Activated CD4-positive, alpha-beta T cell treated with anti-CD3 and anti-CD28 coated beads for 36 hours (primary cell): ENCODE measurements at places on chromosomes 3 and 15. TPM values are rescaled to one million over a fixed set of nuclear protein-coding genes. Genes with fewer than 3 reads are reported as not detected.

DNA sequence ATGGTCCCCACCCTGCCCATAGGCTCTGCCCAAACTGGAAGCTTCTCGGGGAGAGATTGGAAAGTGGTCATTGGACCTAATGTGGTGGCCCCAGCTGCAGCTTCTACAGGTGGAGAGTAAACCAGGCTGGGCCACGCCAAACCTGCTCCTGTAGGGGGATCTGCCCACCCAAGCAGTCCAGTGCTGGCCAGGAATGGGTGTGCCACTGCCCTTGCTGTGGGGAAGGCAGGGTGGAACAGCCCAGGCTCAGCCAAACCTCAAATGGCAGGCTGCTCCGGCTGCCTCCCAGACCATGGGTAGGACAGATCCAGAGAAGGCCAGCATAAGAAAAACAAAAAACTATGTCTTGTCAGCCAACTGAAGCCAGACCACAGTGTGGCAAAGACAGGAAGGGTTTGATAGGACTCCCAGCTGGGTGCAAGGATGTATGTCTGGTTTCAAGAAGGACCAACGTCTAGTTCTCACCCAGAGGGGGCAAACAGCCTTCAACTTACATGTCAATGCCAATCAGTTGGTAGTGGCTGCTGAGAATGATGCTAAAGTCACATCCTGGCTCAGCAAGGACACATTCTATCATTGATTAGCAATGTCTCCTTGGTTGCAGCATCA lies 267.3 kb downstream of the UACA start:
- no peak for DNase-seq

- no peak for DNase-seq
Observed at GRCh38 chr3:168049367-168049974, 46.3 kb downstream of the GOLIM4 start.

DNA sequence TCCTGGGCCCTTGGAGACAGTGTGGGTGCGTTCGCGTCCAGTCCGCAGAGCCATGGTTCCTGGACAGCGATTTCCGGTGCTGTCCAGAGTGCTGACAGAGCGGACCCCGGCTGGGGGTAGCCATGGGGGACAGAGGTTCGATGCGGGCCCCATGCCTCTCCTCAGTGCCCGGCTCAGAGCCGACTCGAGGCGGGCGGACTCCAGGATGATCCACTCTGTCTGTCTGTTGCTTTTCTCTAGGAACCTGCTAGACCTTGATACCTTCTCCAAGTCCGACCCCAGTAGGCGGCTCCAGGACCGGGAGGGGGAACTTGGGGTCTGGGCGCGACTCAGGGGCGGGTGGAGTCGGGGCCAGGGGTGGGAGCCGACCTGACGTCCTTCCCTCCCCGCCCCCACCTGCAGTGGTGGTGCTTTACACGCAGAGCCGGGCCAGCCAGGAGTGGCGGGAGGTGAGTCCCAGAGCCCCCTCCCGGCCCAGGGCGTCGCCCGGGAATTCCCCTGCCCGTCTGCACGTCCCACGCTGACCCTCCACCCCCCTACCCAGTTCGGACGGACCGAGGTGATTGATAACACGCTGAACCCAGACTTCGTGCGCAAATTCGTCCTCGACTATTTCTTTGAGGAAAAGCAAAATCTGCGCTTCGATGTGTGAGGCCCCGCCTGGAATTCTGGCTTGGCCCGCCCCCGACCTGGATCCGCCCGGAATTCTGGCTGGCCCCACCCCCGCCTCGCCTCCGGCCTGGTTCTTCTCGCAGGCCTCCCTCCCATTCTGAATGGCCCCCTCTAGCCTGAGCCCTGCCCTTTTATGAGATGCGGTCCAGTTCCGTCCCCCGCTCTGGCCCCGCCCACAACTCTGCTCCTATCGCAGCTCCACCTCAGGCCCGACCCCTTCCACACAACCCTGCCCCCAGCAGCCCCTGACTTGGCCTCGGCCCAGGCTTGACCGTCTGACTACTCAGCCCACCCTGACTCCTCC lies 1.0 kb downstream of the CPNE9 start:
- DNase-seq: peak; percentile 52

- DNase-seq: no peak
Observed at GRCh38 chr15:46956456-46956855, 760.8 kb upstream of the SEMA6D start.

GRCh38 chr3:5013021-5013906 lies 34.0 kb downstream of the BHLHE40 start:
- DNase-seq: no peak

LMAN1L gene
- total RNA-seq: not detected

GRCh38 chr3:167114619-167115018 lies 265.5 kb downstream of the ZBBX start:
- no peak for DNase-seq

DNA sequence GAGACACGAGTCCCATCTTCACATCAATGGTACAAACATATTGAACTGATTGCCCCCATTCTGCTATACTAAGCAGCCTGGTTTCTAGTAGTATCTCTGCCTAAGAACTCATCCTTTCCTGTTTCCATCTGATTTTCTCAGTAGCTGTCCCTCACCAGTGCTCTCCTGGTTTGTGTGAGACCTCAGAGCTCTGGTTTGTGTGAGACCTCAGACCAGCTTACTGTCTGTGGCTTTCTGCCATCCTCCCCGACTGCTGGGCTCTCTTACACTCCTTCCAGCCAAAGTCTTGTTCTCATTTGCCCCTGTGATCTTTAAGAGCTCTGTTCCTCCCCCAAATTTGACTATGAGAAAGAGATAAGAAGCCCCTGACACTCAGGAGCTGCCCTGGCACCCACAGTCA lies 41.1 kb upstream of the NEDD4 start:
- no peak for DNase-seq

- no peak for DNase-seq
Observed at GRCh38 chr3:100402256-100402655, 917 bp downstream of the LNP1 start.

- peak; percentile 70 for DNase-seq
Observed at GRCh38 chr15:37100109-37100965, at the start of gene MEIS2. MEIS2 (minus strand) TSS chr15:37100549; CDS start chr15:37099466, 1,083 bp downstream.

DNA sequence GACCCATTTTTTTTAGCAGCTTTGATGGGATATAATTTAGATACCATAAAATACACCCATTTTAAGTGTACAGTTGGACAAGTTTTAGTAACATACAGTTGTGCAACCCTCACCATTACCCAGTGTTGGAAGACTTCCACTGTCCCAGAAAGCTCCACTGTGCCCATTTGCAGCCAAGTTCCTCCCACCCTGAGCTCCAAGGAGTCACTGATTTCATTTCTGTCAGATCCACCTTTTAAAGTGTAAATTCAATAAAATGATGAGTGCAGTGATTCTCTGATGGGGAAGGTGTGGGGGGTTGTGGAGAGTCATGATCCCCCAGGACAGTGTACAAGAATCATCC lies 93.2 kb upstream of the IGF1R start:
- DNase-seq: no peak

- peak; percentile 89 for DNase-seq
Observed at GRCh38 chr15:90249203-90249863, at the start of gene TTLL13. TTLL13 (plus strand) TSS chr15:90249556; CDS start chr15:90250631, 1,075 bp downstream.

DNA sequence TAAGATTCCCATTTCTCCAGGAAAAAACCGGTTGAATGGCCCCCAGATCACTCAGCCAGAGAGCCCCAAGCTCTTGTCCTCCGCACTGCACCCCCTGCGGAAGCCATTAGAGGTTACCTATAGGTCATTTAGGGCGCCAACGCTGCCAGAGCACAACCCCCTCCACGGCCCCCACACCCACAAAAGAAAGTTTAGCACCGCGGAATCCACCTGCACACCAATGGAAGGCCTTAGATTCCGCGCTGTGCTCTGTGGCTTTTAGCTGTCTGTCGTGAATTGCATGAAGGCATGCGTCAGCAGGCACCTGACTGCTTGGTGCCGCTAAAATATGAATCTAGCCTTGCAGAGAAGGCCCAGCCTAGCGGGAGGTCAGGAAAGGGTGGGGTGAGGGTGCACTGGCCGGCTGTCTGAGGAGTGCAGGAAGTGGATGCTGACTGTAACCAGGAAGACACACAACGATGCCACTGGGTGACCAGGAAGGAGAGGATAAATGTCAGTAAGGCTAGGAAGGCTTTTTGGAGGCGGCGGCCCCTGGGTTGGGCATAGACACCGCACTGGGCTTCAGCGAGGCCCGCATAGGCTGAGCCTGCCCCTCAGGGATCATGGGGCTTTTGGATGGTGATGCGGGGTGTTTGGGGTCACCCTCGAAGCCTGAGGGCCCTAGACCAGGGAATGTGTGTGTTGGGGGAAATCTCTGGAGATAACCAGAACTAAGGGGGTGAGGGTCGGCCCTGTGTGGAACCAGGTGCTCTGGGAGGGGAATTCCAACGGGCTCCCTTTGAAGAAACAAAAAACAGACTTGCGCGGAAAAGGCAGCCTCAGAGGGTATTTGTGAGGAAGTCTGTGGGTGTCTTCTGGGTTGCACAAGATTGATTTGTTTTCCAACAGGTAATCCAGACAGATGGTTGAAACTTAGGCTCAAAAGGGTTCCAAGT lies 976 bp upstream of the NUP210 start:
- DNase-seq: peak; percentile 88

GRCh38 chr3:131328721-131329120 lies 52.9 kb upstream of the NUDT16 start:
- no peak for DNase-seq

- no peak for DNase-seq
Observed at GRCh38 chr15:86663304-86663703, 583.6 kb downstream of the AGBL1 start.

CAMK2N2 gene
- total RNA-seq: 0.25 TPM

CSPG4 gene
- not detected for total RNA-seq

- DNase-seq: no peak
Observed at GRCh38 chr3:177721864-177722785, 524.8 kb upstream of the TBL1XR1 start.

DNA sequence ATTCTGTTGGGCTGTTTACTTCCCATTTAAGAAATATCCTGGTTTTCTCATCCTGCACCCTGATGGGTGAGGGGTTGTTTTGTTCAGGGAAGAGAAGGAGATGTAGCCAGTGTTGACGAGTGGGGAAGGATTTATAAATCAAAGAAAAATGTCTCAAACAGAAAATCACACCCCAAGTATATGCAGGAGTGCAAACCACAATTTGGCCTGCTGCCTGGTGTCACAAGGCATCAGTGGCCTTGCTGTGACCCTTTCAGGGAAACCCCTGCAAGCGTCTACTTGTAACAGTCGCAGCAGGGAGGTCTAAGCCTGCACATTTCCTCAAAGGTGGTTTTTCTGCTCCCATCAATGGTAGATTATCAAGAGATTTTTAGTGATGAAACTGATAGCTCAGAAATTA lies 132.6 kb upstream of the LRRN1 start:
- DNase-seq: peak; percentile 7

- DNase-seq: no peak
Observed at GRCh38 chr3:127716384-127716783, 43.6 kb downstream of the ABTB1 start.

GRCh38 chr3:113450911-113451310 lies 9.6 kb upstream of the CFAP44 start:
- no peak for DNase-seq

- DNase-seq: no peak
Observed at GRCh38 chr3:154981664-154982063, 98.5 kb upstream of the MME start.

UROC1 gene
- not detected for total RNA-seq

- no peak for DNase-seq
Observed at GRCh38 chr3:12598890-12599289, 42.0 kb downstream of the MKRN2 start.

- peak; percentile 66 for DNase-seq
Observed at GRCh38 chr15:78061963-78062427, 15.5 kb downstream of the TBC1D2B start.

DNA sequence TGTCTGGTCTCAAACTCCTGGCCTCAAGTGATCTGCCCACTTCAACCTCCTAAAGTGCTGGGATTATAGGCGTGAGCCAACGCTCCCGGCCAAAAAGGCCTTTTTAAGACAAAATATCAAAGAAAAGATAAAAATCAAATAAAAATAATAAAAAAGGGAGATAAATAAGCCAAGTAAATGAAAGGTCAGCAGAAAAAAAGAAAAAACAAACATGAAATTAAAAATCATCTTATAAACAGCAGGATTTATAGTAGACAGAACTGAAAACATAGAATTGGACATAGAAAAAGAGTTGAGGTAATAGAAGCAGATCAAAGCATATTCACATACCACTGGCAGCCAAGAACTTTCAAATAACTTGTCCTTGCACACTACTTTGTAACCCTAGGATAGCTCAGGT lies 983.4 kb downstream of the ROBO2 start:
- DNase-seq: no peak

GRCh38 chr3:10459954-10460754 lies 45.2 kb downstream of the ATP2B2 start:
- peak; percentile 82 for DNase-seq

- DNase-seq: no peak
Observed at GRCh38 chr3:128432301-128432970, 34.3 kb downstream of the DNAJB8 start.

- peak; percentile 68 for DNase-seq
Observed at GRCh38 chr15:74799255-74799855, 13.3 kb upstream of the LMAN1L start.

- DNase-seq: no peak
Observed at GRCh38 chr15:73527598-73527997, 84.6 kb downstream of the REC114 start.

PCSK6 gene
- total RNA-seq: 0.95 TPM

DNA sequence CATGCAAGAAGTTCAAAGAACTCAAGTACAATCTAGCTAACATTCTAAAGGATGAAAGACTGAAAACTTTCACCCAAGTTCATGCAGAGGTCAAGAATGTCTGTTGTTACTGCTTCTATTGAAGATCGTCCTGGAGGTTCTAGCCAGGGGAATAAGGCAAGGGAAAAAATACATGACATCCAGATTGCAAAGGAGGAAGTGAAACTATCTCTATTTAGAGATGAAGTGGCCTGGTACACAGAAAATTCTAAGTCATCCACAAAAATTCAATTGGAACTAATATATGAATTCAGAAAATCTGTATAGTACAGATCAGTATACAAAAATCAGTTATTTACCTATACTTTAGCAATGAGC lies 693.0 kb downstream of the NR2F2 start:
- DNase-seq: no peak

GRCh38 chr3:45204136-45204535 lies 22.0 kb downstream of the TMEM158 start:
- no peak for DNase-seq
